Effector CD8-positive, alpha-beta T cell (primary cell): ENCODE measurements at places on chromosomes 1 and 21.

DNA sequence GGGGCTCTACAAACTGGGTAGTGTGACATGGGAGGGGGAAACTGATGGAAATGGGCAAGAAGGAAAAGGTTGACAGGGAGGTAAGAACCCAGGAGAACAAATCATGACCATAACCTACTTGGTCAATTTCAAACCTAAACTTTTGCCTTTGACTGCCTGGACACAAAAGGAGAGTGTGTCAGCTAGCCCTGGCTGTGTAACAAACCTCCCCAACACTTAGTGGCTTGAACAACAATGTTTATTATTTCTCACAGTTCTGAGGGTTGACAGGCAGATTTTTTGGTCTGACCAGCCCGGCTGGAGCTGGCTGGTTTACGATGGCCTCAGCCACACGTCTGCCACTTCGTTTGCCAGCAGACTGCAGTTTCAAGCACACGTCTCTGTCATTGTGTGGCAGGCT is 92.5 kb downstream of the WDR4 start:
- no peak for DNase-seq

DNA sequence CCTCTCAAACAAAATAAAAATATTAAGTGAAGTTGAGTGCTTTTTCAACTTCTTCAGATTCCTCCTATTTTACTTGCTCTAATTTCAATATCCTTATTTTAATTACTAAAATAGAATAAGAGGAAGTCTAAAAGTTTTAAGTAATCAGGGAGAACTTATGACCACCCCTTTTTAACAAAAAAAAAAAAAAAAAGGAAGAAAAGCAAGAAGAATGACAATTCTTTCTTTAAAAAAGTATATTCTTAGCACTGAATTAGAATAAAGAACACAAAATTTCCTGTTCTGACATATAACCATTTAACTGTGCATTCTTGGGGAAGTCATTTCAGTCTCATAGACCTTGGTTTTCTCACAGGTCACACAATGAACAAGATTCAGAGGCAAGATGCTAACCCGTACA is 46.8 kb downstream of the SAMSN1 start:
- DNase-seq: no peak

DNA sequence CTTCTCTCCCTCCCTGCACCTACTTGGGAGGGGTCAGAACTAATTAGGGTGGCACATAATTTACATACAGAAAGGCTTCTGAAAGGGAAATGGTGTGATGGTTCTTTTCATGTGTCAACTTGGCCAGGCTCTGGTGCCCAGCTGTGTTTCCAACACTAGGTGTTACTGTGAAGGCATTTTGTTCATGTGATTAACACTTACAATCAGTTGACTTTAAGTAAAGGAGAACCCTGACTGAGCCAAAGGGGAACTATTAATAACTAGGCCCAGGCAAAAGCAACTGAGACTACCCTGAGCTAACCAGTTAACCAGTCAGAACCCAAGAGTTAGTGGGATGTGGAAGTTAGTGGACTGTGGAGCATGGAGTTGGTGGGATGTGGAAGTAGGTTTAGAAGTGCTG is 114.9 kb downstream of the SEC16B start:
- no peak for DNase-seq

DNA sequence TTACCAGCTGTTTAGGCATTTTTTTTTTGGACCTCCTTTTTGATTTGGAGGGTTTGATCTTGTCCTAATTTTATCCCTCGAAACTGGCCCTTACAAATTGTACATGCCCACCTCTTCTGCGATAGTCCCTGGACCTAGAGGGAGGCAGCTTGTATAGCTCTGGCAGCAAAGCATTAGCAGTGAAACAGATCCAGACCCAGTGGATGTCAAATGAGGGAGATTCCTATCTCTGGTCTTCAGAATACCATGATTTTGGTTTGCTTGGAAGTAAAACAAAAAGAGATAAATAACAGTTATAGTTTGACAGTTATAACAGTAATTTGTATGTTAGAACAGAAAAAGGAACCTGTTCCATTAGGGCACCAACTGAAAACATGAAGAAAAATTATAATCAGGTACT is 123.6 kb downstream of the MIS18A start:
- no peak for DNase-seq

GRCh38 chr1:161082996-161083747 is 6.2 kb downstream of the NECTIN4 start:
- DNase-seq: no peak

GRCh38 chr1:47459253-47459788 is 21.5 kb downstream of the FOXD2 start:
- DNase-seq: no peak

- no peak for DNase-seq
Measured at GRCh38 chr1:45924736-45925135, 121.3 kb downstream of the MAST2 start.

- DNase-seq: no peak
Measured at GRCh38 chr1:72936151-72936740, 653.9 kb upstream of the NEGR1 start.

- no peak for DNase-seq
Measured at GRCh38 chr1:228197555-228198147, 10.2 kb upstream of the OBSCN start.

DNA sequence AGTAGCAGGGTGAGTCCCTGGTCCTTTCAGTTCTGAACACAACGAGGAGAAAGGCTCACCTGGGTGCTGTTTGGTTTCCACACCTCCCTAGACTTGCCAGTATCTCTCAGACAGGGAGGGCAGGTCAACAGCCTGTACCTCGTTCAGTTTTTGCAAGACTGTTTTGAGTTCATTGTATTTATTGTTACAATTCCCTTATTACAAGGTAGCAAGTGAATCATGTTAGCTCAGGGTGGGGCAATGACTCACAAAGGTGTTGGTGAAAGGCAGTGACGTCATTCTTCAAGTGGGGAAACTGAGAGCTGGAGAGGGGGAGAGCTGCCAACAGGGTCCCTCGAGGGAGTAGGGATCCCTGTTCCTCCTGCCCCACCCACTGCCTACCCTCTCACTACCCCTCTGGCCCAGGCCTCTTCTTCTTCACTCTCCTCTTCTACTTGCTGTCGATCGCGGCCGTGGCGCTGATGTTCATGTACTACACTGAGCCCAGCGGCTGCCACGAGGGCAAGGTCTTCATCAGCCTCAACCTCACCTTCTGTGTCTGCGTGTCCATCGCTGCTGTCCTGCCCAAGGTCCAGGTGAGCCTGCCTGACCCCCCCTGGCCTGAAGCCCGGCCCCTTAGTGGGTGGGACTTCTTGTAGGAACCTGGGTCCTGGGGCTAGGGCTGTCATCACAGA is 13.4 kb downstream of the SERINC2 start:
- no peak for DNase-seq

GRCh38 chr1:172823534-172823933 is 164.6 kb downstream of the FASLG start:
- DNase-seq: no peak

DNA sequence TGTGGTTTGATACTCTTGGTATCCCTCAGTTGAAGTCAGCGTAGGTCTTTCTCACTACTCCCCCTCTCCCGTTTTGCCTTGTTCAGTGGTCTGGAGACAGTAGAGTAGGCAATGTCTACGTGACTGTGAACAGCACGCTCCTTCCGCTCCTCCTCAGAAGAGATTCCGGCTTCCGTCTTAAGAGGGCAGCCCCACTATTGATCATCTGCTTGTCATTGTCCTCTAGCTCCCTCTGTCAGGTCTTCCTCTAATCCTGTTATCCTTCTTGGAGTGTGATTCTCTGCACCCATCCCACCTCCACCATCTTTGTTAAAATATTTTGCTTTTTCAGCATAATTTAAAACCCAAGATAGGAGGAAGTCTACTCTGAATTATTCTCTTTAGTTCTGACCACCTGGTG is 129.9 kb upstream of the KCNK2 start:
- DNase-seq: no peak

DNA sequence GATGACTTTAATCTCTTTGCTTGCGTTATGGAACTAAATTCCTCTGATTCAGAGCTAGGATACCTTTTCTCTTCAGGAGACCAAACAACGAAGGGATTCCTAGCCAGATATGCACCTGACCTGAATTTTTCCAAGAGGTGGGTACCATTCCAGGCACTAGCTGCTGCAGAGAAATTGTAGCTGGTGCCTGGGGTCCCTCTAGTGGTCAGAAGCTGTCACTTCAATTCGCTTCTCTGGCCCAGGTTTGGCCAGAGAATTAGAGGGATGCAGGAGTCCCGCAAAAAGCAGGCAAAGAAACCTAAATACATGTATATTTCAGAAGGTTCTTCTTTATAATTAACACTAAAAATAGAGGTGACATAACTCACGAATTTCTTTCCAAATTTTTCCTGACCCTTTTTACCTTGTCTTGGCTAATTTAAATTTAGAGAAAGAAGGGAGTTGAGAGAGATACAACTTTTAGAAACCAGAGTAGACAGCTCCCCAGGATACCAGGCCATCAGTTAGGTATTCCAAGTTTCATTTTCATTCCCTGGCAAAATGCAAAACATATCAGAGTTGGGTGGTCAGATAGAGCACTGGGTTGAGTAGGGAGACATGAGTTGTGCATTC is 9.6 kb downstream of the ACKR1 start:
- no peak for DNase-seq

DNA sequence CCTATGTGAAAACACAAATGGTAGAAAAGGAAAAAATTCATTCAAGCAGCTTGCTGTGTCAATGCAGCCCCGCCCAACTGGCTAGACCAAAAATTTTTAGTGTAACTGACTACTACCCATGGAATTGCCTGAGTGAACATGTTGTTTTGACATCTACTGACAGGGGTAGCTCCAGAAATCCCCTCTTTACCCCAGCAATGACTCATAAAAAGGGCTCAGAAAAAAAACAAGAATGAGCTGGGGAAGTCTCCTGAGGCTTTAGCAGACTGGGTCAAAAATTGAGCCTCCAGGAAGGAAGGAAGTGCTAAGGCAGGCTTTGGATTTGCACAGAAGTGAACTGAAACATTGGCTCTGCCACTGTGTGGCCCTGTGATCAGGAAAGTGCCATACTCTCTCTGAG is 24.4 kb upstream of the FGGY start:
- no peak for DNase-seq

DNA sequence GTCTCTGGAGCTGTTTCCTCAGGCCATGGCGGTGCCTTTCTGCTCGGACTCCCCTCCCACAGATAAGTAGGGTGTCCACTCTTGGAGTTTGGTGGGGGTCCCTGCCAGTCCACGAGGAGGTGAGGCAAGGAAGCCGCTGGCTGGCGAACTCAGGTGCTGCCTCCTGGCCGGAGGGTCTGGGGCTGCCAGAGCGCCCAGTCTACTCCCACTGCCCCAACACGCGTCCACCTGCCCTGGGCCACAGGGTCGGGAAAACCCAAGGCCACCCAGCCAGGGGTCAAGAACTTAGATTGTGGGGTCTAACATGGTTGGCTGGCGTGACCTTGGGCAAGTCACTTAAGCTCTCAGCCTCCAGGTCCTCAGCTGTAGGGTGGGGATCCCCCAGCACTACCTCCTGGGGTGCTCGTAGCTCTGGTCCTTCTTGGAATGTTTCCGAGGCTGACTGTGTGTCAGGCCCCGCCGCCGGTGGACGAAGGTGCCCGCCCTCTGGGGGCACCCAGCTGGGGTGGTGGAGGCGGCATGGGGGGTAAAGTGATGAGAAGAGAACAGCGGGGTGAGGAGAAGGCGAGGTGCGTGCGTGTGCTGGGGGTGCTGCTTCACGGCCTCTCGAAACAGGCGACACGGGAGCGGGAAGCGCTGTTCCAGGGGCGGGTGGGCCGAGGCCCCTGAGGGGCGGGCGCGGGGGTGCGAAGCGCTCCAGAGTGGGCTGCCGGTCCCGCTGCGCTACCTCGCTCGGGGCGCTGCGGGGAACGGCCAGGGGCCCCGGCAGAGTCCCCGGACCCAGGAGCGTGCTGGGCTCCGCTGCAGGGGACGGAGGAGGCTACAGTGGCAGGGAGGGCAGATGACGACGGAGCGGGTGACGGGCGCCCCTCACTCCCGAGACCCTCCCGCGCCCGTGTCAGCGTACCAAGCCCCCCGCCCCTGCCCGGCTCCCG is 1.2 kb downstream of the SH2D5 start:
- no peak for DNase-seq

GRCh38 chr1:204962742-204963632 is 80.0 kb upstream of the CNTN2 start:
- no peak for DNase-seq

- no peak for DNase-seq
Measured at GRCh38 chr1:25856856-25857255, 2.4 kb downstream of the AUNIP start.

- no peak for DNase-seq
Measured at GRCh38 chr1:67052741-67053534, 1.0 kb downstream of the SLC35D1 start.

GRCh38 chr1:8135250-8135649 is 109.1 kb upstream of the ERRFI1 start:
- DNase-seq: no peak

GRCh38 chr1:209527372-209527771 is 56.1 kb upstream of the CAMK1G start:
- no peak for DNase-seq
